ENCODE measurements at places on chromosomes 11 and 22. TPM values are rescaled to one million over a fixed set of nuclear protein-coding genes. Genes with fewer than 3 reads are reported as not detected.

The HPX gene
- total RNA-seq: 0.53 TPM

The SYT7 gene
- 0.36 TPM for total RNA-seq

The OR51I1 gene
- not detected for total RNA-seq

The TM7SF2 gene
- total RNA-seq: 15.0 TPM

The PDE2A gene
- 12.1 TPM for total RNA-seq

The BDNF gene
- total RNA-seq: 0.72 TPM

The RCOR2 gene
- 0.40 TPM for total RNA-seq

The SMDT1 gene
- total RNA-seq: 7.0 TPM

All from thoracic aorta endothelial cell (primary cell).